ENCODE measurements at places on chromosomes 16 and 17. TPM values are rescaled to one million over a fixed set of nuclear protein-coding genes. Genes with fewer than 3 reads are reported as not detected.

MAPT gene
- total RNA-seq: under 0.01 TPM

SCNN1G gene
- not detected for total RNA-seq

TMEM132E gene
- not detected for total RNA-seq

TBC1D16 gene
- total RNA-seq: 16.7 TPM

- DNase-seq: peak; percentile 63
- H3K4me3 ChIP-seq: peak within 1 kb of the TSS; percentile 81
- no peaks in the 10 kb centered on the region for H3K27me3 ChIP-seq
- H3K27ac ChIP-seq: peak within 1 kb of the TSS; percentile 75
Measured at GRCh38 chr16:21158208-21159110, at the start of gene LDAF1. LDAF1 (plus strand) TSS chr16:21158674; CDS start chr16:21161183, 2,509 bp downstream.

GRCh38 chr17:56441308-56441707 is 152.2 kb upstream of the NOG start:
- DNase-seq: peak; percentile 81
- H3K36me3 ChIP-seq: no peaks in the 10 kb centered on the region
- no peaks in the 10 kb centered on the region for H3K27me3 ChIP-seq

GRCh38 chr17:5571281-5571680 is 13.0 kb downstream of the NLRP1 start:
- no peak overlapping the region for H3K4me3 ChIP-seq
- H3K27ac ChIP-seq: no peak overlapping the region
- no peaks in the 10 kb centered on the region for H3K4me1 ChIP-seq

- no peak overlapping the region for H3K27ac ChIP-seq
- H3K4me1 ChIP-seq: peaks cover 24% of the 10 kb centered on the region
- H3K4me3 ChIP-seq: no peak overlapping the region
- DNase-seq: no peak
- no peaks in the 10 kb centered on the region for H3K27me3 ChIP-seq
- no peaks in the 10 kb centered on the region for H3K36me3 ChIP-seq
Measured at GRCh38 chr17:41406205-41406604, 8.8 kb upstream of the KRT31 start.

DNA sequence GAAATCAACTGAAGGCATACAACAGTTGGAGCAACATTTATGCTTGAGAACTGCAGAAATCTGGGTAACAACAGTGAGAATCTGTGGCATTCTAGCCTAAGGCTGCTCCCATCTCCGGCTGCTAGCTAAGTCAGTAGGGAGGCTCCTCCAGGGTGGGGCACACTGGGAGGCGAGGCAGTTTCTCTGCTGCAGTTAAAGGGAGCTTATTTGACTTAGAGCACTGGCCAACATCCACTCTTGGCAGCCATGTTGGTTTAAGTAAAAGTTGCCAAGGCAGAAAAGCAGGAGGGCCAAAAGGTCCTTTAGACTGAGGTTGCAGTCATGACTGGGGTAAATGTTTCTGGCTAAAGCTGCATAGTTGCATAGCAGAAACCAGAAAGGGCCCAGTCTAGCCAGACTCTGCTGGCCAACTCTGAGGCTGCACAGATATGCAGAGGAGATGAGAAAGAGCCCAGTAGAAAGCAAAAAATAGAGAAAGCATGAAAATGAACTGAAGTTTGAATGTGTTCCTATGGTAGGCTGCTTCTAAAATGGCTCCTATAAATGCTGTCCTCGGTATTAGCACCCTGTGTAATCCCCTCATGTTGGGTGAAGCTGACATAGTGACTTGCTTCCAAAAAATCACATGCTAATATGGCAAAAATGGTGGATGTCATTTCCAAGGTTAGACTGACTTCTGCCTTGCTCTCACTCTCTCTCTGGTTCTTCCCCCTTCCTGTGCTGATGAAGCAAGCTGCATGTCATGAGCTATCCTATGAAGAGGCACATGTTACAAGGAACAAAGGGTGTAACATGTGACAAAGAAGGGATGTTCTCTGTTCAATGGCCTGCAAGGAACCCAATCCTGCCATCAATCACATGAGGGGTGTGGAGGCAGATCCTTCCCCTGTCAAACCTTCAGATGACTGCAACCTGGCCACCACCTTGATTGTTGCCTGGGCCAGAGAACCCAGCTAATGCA is 3.7 kb upstream of the C16orf78 start:
- no peak overlapping the region for H3K27ac ChIP-seq
- no peaks in the 10 kb centered on the region for H3K36me3 ChIP-seq
- no peaks in the 10 kb centered on the region for H3K27me3 ChIP-seq
- H3K4me1 ChIP-seq: no peaks in the 10 kb centered on the region
- no peak overlapping the region for H3K4me3 ChIP-seq

- H3K36me3 ChIP-seq: peaks cover 22% of the 10 kb centered on the region
- H3K27me3 ChIP-seq: no peaks in the 10 kb centered on the region
- H3K4me3 ChIP-seq: peak within 1 kb of the TSS; percentile 96
- H3K4me1 ChIP-seq: peaks cover 26% of the 10 kb centered on the region
- H3K27ac ChIP-seq: peak within 1 kb of the TSS; percentile 88
- DNase-seq: peak; percentile 80
Measured at GRCh38 chr16:679814-680624, at the start of gene STUB1. STUB1 (plus strand) TSS chr16:680410; CDS start chr16:680526, 116 bp downstream.

DNA sequence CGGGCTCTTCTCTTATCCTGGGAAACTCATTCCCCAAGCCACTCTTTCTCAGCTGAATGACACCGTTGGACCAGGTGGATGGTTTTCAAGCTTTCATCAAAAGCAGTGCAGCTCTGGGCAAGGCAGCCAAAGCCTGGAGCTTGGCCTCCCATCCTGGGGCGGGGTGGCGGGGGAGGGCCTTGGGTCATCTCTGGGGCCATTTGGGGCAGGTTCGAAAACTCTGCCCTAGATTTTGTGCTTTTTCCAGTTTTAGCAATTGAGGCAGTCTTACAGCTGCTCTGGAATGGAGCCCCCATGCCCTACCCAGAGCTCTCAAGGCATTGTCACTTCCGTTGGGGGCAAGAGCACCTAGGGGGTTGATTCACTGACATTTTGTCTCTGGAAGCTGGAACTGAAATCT is 9.1 kb downstream of the MPRIP start:
- no peak overlapping the region for H3K27ac ChIP-seq
- peaks cover 5% of the 10 kb centered on the region for H3K36me3 ChIP-seq
- H3K4me1 ChIP-seq: peaks cover 21% of the 10 kb centered on the region
- no peak overlapping the region for H3K4me3 ChIP-seq
- no peaks in the 10 kb centered on the region for H3K27me3 ChIP-seq
- DNase-seq: no peak

DNA sequence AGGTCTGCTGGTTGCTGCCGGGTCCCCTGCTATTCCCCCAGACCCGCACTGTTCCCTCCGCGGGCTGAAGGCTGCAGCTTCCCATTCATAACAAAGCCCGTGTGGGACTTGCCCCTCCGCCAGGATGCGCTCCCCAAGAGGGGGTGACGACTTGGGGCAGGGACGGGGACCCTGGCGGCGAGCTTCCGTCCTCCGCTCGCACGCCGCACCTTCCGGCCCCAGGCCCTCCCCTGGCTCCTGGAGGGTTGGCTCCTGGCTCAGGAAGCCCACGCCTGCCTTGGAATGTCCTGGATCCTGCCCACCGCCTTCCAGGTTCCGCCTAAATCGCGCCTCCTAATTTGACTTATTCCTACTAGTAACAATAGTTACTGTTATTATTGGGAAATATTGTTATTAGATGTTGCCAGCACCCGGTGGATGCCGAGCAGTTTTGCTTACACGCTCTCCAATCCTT is 1.1 kb upstream of the TFAP4 start:
- no peaks in the 10 kb centered on the region for H3K36me3 ChIP-seq
- peak; percentile 22 for DNase-seq
- H3K4me1 ChIP-seq: no peaks in the 10 kb centered on the region
- H3K4me3 ChIP-seq: peak overlapping the region; percentile 83
- H3K27ac ChIP-seq: peak overlapping the region; percentile 81

DNA sequence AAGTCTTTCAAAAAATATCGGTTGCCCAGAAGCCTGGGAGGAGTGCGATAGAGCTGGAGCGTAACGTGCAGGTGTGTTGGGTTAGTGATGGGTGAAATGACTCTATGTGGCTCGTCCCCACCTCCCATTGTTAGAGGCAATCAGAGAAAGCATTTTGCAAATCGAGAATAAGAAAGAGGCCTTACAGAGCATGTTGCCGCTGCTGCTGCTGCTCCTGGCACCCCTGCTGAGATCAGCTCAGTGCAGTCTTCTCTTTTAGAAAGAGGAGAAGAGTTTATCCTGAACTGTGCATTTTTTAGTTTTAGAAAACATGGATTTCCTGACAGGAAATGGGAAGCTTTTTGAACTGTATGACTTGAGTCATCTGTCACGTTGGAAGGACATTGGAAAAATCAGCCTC is 774.5 kb upstream of the RBFOX1 start:
- H3K36me3 ChIP-seq: no peaks in the 10 kb centered on the region
- no peak for DNase-seq
- no peak overlapping the region for H3K4me3 ChIP-seq
- no peaks in the 10 kb centered on the region for H3K4me1 ChIP-seq
- no peaks in the 10 kb centered on the region for H3K27me3 ChIP-seq

- H3K4me1 ChIP-seq: no peaks in the 10 kb centered on the region
- H3K36me3 ChIP-seq: peaks cover 18% of the 10 kb centered on the region
- H3K4me3 ChIP-seq: no peak overlapping the region
- no peak for DNase-seq
Measured at GRCh38 chr17:37117373-37118142, 168.8 kb downstream of the AATF start.

DNA sequence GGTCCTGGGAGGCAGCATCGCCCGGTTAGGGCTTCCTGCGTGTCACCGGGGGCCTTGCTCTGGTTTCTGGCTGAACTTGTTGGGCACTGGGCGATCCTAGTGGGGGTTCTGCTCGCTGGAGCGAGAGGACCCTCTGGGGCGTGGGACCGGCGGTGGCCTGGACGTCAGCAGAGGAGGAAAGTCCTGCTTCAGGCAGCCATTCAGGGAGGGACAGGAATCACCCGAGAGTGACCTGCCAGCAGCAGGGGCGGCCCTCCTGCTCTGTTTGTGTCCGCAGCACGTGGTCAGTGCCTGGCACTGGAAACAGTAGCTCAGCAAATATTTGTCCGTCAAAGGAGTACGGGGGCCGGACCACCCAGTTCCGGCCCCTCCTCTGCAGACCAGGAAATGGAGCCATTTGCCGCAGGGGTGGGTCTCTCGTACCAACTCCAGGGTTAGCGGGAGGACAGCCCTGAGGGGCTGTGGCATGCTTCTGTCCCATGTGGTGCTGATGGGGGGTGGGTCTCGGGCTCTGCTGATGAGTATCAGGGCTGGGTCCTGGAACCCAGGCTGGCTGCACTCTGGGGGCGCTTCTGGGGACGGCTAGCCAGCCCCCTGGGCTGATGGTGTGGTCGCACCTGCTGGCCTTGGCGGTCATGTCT is 48.3 kb downstream of the BAIAP2 start:
- H3K4me1 ChIP-seq: no peaks in the 10 kb centered on the region
- H3K27me3 ChIP-seq: no peaks in the 10 kb centered on the region
- H3K27ac ChIP-seq: no peak overlapping the region
- no peak overlapping the region for H3K4me3 ChIP-seq

DNA sequence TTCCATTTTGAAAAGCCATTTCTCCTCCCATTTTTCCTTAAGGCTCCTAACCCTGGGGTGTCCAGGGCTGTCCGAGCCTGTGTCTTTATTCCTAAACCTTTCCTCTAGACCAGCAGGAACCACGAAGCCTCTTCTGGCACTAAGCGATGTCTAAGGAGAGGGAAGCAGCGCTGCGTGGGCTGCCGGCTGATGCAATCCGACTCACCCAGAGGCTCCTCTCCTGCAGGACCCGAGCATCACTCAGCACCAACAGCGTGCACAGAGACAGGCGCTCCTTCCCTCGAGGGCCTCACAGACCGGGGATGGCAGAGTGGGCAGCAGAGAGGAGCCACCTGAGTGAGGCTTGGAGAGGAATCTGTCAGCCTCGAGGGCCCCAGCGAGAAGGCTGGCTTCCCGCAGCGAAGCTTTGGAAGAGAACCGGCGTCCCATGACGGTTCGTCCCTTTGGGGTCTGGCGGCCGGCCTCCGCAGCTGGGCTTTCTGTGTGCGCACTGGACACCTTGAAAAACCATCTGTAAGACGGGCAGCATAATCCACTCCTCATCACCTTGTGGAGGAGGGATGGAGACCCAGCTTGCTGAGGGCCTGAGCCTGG is 174.3 kb downstream of the FOXL1 start:
- no peaks in the 10 kb centered on the region for H3K36me3 ChIP-seq
- H3K4me3 ChIP-seq: no peak overlapping the region
- peak; percentile 43 for DNase-seq
- H3K27ac ChIP-seq: no peak overlapping the region
- H3K27me3 ChIP-seq: no peaks in the 10 kb centered on the region

Data from IMR-90 (cell line).